ENCODE measurements at places on chromosomes 16 and 17. TPM values are rescaled to one million over a fixed set of nuclear protein-coding genes. Genes with fewer than 3 reads are reported as not detected.

GRCh38 chr16:27434141-27435051 is 32.4 kb downstream of the IL21R start:
- H3K27me3 ChIP-seq = no peaks in the 10 kb centered on the region
- no peak for DNase-seq

The WFDC1 gene
- total RNA-seq = 6.8 TPM

The CREBBP gene
- total RNA-seq = 58.5 TPM

DNA sequence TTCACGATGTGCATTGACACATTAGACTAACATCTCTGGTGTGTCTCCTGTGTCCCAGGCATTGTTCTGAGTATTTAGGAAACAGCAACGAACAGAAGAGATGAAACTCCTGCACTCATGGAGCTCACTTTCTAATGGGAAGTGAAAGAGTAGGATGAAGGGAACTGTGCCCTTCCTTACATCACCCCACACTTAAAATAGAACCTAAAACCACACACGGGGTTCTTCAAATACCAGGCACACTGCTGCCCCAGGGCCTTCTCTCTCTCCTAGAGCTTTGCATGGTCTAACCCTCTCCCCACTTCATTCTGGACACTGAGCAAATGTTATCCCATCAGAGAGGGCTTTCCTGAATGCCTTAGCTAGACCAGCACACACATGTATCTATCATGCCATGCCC is 33.7 kb downstream of the TRIM25 start:
- no peaks in the 10 kb centered on the region for H3K36me3 ChIP-seq
- H3K27me3 ChIP-seq = no peaks in the 10 kb centered on the region
- no peak for DNase-seq
- no peak overlapping the region for H3K4me3 ChIP-seq

DNA sequence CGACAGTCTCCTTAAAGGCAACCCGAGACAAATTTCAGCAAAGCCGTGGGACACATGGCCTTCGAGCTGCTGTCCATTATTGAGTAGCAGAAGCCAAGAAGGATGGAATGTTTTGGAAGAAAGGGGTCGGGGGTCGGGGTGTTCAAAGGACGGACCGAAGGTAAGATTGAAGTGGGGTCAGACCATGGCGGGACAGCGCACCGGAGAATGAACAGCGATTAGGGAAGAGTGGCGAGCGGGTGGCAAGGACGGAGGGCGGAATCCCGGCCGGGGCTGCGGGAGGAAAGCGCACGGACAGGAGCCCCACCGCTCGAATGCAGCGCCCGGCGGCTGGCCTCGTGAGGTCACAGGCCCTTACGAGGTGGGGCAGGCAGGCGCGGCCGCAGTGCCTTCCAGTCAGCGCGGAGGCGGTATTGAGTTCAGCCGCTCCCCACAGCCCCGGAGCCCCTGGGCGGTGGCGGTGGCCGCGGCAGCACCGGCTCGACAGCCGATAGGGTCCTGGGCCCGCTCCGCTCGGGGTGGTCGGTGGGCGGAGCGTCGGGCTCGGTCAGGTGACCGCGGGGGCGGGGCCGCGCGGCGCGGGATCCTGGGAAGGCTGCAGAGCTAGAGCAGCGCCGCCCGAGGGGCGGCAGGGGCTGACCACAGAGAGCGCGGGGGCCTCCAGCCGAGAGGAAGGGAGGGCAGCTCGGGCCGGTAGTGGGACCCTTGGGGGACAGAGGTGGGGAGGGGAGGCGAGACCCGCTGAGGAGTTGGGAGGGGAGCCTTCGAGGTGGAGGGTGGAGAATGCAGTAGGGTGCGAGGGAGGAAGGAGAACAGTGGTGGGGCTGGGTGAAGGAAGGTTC is at the start of gene EFCAB13:
Gene EFCAB13, plus strand, starts transcription at position 574 of the 842 bp plus-strand sequence. CDS start 4,399 bp downstream, outside the sequence.
- peak; percentile 92 for DNase-seq
- H3K27me3 ChIP-seq = no peaks in the 10 kb centered on the region
- no peaks in the 10 kb centered on the region for H3K36me3 ChIP-seq
- H3K27ac ChIP-seq = peak within 1 kb of the TSS; percentile 96
- peak within 1 kb of the TSS; percentile 85 for H3K4me3 ChIP-seq

The TBC1D3H gene
- not detected for total RNA-seq

GRCh38 chr17:75478508-75478907 is 22.1 kb downstream of the TMEM94 start:
- no peak for DNase-seq
- H3K27me3 ChIP-seq = no peaks in the 10 kb centered on the region
- peaks cover 21% of the 10 kb centered on the region for H3K4me1 ChIP-seq
- H3K36me3 ChIP-seq = no peaks in the 10 kb centered on the region
- H3K27ac ChIP-seq = no peak overlapping the region

DNA sequence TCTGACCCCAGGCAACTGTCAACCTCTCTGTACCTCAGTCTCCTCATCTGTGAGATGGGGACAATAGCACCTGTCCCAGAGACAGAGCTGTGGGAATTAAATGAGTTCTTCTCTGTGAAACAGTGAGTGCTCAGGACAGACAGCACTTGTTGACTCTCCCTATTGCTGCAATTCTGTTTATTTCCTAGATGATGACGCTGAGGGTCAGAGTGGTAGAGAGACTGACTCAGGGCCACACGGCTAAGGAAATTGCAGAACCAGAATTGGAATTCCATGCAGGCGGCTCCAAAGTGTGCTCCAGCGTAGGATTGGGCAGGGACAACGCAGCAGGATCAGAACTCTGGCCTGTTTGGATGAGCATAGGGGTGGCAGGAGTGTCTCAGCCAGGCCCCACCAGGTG is 302.2 kb downstream of the C16orf95 start:
- no peaks in the 10 kb centered on the region for H3K27me3 ChIP-seq
- no peak overlapping the region for H3K27ac ChIP-seq

The SMIM22 gene
- total RNA-seq = not detected

The HBA2 gene
- 260 TPM for total RNA-seq

DNA sequence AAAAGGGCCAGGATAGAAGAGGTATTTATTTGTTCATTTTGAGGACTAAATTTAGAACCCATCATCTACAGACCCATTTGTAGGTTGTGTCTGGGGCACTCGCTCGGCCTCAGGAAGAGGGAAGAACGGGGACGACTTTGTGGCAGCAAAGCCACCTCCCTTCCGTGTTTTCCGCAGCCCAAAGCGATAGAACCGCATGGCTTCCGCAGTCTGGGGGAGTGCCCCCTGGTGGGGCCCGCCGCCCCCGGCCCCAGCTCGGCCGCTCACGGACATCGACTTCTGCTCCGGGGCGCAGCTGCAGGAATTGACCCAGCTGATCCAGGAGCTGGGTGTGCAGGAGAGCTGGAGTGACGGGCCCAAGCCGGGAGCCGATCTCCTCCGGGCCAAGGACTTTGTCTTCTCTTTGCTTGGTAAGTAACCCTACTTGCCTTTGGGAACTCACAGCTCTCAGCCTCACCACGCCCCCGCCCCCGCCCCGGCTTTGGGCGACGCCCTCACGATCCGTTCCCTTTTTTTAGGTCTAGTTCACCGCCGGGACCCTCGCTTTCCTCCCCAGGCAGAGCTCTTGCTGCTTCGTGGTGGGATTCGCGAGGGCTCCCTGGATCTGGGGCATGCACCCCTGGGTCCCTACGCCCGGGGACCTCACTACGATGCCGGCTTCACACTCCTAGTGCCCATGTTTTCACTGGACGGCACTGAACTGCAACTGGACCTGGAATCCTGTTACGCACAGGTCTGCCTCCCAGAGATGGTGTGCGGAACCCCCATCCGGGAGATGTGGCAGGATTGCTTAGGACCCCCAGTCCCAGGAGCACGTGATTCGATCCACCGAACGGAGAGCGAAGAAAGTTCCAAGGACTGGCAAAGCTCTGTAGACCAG is 681 bp downstream of the TMEM102 start:
- no peaks in the 10 kb centered on the region for H3K27me3 ChIP-seq
- no peak for DNase-seq
- peak overlapping the region; percentile 5 for H3K27ac ChIP-seq
- H3K36me3 ChIP-seq = no peaks in the 10 kb centered on the region
- no peaks in the 10 kb centered on the region for H3K4me1 ChIP-seq

DNA sequence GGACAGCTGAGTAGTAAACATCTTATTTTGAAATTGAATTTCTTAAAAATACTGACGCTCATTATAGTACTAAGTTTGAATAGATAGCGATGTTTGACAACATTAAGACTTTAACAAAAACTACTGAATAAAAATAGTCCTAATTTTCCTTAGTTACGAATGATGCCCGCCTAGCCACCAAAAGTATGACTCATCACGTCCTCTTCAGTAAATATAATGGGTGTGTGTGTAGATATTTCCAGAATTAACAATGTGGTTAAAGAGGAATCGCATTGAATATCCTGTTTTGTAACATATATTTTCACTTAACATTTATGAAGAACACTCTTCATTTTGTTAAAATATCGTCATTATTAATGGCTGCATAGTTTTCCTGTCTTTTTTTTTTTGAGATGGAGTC is 187.6 kb downstream of the MYO1D start:
- no peaks in the 10 kb centered on the region for H3K36me3 ChIP-seq
- no peak overlapping the region for H3K4me3 ChIP-seq
- no peak overlapping the region for H3K27ac ChIP-seq

The FAM222B gene
- 5.0 TPM for total RNA-seq

DNA sequence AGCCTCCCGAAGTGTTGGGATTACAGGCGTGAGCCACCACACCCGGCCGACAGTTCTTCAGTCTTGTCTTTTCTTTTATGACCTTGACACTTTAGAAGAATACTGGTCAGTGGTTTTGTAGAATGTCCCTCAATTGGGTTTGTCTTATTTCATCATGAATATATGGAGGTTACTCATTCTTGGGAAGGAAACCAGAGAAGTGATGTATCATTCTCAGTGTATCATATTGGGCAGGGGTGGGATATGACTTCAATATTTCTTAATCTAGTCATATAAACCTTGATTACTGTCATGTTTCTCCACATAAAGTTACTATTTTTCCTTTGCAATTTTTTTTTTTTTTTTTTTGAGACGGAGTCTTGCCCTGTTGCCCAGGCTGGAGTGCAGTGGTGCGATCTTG is 36.9 kb downstream of the SNTB2 start:
- H3K4me3 ChIP-seq = no peak overlapping the region
- H3K27ac ChIP-seq = peak overlapping the region; percentile 16
- no peaks in the 10 kb centered on the region for H3K27me3 ChIP-seq
- no peak for DNase-seq
- no peaks in the 10 kb centered on the region for H3K4me1 ChIP-seq
- no peaks in the 10 kb centered on the region for H3K36me3 ChIP-seq

The PIRT gene
- not detected for total RNA-seq

GRCh38 chr16:53445534-53445933 is 11.3 kb downstream of the RBL2 start:
- no peak overlapping the region for H3K27ac ChIP-seq
- no peaks in the 10 kb centered on the region for H3K4me1 ChIP-seq
- H3K27me3 ChIP-seq = no peaks in the 10 kb centered on the region
- no peaks in the 10 kb centered on the region for H3K36me3 ChIP-seq
- H3K4me3 ChIP-seq = no peak overlapping the region

The OTOP2 gene
- total RNA-seq = not detected

The DNAH2 gene
- total RNA-seq = 0.29 TPM

DNA sequence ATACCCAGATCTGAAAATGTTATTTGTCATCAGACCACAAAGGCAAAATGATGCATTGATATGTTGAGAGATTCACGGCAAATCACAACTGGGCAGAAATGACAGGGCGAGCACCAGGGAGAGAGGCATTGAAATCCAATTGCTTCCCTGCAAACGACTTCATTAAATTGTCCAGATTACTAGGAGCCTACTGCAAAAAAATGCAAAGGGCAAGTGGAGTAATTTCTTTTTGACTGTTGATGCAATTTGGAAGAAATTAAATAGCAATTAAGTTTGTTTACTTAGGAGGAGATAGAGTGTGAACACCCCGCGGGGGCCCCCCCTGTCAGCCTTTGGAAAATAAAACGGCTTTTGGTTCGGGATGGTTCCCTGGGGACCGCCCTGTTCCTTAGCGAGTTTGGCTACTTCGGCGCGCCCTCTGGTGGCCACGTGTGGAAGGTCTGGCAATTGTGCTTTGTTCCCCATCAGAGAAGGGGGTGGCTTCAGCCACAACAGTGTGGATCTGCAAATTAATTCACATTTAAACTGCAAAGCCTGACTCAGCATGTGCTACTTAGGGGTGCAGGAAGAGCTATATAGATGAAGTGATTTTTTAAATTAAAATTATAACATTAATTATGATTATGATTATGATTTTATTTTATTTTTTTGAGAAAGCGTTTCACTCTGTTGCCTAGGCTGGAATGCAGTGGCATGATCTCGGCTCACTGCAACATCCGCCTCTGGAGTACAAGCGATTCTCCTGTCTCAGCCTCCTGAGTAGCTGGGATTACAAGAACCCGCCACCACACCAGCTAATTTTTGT is 14.5 kb upstream of the TMC7 start:
- peak overlapping the region; percentile 32 for H3K4me3 ChIP-seq
- H3K27ac ChIP-seq = no peak overlapping the region
- H3K36me3 ChIP-seq = no peaks in the 10 kb centered on the region

DNA sequence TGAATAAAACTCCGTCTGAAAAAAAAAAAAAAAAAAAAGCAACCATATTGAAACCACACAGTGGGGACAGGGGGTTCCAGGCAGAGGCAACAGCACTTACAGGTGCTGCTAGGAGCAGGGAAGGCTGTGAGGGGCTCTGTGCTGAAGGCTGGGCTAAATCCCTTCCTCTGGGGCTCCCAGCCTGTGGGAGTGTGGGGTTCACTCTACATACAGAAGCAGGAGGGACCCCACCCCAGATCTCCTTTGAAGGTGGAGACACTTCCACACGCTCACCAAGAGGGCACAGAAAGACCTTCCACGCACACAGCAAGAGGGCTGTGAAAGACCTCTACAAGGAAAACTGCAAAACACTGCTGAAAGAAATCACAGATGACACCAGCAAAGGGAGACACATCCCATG is 53.9 kb downstream of the USP22 start:
- H3K4me3 ChIP-seq = no peak overlapping the region
- DNase-seq = no peak
- no peak overlapping the region for H3K27ac ChIP-seq
- H3K4me1 ChIP-seq = no peaks in the 10 kb centered on the region

DNA sequence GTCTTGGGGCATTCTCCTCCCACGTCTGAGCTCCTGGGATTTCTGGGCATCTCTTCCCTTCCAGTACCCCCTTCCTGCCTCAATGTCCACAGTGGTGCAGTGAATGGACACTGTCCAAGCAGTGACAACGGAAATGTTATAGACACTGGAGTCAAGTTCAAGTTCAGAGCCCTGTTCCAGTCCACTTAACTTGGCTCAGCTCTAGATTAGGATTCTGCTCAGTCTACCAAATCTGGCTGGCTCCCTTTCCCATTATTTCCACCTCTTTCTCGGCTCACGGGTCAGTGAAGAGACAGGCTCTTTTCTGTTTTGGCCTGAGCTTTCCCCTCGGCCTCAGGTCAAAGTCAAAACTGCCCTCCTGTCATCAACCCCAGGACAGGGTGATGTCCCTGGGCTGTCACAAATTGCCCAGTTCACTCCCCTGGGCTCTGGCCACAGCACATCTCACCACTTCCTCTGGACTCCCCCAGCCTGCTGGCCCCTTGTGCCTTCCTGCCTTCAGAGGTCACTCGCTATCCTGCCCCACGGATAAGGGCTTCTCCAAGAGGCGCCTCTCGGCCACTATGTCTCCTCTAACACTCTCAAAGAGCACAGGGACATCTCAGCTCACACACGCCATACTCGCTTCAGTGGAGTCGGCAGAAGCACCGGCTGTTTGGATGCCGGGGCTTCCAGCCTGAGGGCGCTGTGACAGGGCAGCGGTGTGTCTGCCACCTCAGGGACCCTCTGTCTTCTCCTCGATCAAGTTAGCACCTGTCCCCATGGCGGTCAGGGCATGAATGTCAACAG is 17.7 kb upstream of the MRPL38 start:
- no peaks in the 10 kb centered on the region for H3K27me3 ChIP-seq
- no peak for DNase-seq
- no peaks in the 10 kb centered on the region for H3K36me3 ChIP-seq
- H3K27ac ChIP-seq = no peak overlapping the region
